ENCODE measurements at places on chromosomes 2 and 18.

- DNase-seq, result no peak
Measured at GRCh38 chr2:209845666-209846065, 74.0 kb downstream of the UNC80 start.

DNA sequence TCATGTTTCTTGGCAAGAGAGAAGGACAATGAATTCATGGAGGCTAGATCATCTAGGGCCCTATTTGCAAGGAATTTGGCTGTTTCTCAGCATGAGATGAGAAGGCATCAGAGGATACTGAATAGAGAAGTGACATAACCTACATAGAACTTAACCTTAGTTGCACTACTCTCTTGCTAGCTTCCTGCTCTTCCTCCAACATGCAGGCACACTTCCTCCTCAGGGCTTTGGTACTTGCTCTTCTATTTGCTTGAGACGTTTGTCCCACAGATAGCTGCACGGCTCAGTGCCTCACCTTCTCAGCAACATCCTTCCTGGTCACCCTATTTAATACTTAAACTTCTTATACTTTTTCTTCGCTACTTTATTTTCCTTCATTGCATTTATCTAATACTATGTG lies 20.0 kb upstream of the LANCL1 start:
- DNase-seq, result no peak

- DNase-seq, result no peak
Measured at GRCh38 chr2:208366215-208367127, 40.1 kb upstream of the PTH2R start.

GRCh38 chr2:196219671-196220070 lies 48.3 kb upstream of the STK17B start:
- DNase-seq, result no peak

DNA sequence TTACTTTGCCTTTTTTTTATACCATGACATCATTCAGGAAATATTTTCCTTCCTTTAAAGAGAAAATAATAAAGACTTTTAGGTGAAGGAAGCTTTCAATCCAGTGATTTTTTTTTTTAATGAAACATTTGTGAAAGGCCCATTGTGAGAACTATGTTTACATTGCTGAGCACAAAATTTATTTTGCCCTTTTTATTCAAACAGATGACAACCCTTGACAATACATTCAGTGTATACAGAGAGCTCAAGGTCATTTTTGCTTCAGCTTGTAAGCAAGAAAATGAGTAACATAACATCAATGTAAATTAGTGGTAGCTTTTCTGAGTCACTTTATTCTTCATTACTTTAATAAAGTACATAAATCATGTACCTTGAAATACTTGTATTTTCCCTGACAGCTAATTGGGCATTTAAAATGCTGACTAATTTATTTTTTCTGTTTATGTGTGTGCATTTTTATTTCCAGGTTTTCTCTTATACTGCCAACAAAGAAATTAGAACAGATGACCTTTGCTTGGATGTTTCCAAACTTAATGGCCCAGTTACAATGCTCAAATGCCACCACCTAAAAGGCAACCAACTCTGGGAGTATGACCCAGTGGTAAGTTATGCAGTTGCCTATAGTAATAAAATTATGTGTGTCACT lies 121.6 kb downstream of the GALNT1 start:
- no peak for DNase-seq

- no peak for DNase-seq
Measured at GRCh38 chr2:78115291-78115690, 593.1 kb upstream of the LRRTM4 start.

DNA sequence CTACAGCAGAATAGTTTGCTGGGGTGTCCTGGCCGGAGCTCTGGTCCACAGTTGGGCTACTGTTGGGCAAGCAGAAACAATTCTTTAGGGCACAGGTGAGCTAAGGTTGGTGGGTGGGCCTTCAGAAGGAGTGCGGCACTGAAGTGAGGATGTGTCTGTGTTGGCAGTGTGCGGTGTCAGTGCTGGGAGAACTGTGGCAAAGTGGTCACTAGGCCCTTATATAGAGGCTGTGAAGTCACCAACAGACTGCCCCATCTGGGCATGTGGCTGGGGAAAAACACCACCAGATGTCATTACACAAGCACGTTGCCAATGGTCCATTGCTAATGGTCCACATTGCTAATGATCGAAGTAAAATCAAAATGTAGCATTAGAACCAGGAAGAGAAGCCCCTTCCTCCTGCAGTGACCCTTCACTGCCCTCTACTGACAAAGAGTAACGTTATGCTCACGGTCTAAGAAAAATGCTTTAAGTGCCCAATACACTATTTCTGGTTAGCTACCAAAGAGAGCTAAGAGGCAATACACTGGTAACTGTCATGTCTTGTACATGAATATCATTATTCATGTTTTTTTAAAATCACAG lies 21.3 kb downstream of the SCN1A start:
- peak; percentile 15 for DNase-seq

DNA sequence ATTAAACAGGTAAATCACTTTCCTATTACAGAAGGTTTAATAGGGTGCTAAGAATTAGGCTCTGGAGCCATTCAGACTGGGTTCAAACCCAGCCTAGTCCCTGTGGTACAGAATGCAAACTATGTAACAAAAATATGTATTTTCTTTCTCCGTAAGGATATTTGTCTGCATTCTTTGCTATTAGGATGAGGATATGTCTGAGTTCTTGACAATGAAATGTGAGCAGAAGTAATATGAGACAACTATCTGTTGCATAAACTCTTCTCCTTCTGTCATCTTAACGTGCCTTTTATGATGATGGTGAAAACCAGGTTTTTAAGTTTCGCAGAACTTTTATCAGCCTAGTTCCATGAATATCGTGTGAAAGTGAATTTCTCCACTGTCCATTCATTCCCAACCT lies 1129.1 kb upstream of the ZEB2 start:
- DNase-seq, result no peak

DNA sequence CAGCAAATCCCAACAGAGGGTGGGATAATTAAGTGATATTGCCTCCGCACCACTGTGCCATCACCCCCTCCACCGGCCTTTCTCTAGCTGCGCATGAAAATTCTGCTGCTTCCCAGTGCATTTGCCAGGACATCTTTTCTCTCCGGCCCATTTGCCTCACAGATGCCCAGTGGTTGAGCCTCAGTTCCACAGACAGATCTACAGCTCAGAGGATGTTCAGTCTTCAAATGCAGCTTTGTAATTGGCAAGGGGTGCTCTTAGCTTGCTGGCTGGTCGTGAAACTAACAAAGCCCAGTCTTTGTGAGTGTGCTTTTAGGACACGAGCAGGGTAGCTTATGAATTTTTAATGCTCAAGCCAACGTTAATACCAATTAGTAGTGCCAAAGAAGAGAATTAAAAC lies 253.3 kb upstream of the REV1 start:
- DNase-seq, result no peak

GRCh38 chr18:21662581-21662980 lies 42.0 kb downstream of the ABHD3 start:
- DNase-seq, result no peak

- DNase-seq, result no peak
Measured at GRCh38 chr18:60996326-60996725, 336.9 kb upstream of the CDH20 start.

Data from NCI-H2081 treated with DMSO at 0.1 percent for 48 hours (cell line).